ENCODE measurements at places on chromosomes 16 and 17.

- DNase-seq: peak; percentile 87
Measured at GRCh38 chr17:64130559-64131001, 636 bp upstream of the ERN1 start.

- no peak for DNase-seq
Measured at GRCh38 chr17:73906896-73907870, 262.9 kb upstream of the SDK2 start.

DNA sequence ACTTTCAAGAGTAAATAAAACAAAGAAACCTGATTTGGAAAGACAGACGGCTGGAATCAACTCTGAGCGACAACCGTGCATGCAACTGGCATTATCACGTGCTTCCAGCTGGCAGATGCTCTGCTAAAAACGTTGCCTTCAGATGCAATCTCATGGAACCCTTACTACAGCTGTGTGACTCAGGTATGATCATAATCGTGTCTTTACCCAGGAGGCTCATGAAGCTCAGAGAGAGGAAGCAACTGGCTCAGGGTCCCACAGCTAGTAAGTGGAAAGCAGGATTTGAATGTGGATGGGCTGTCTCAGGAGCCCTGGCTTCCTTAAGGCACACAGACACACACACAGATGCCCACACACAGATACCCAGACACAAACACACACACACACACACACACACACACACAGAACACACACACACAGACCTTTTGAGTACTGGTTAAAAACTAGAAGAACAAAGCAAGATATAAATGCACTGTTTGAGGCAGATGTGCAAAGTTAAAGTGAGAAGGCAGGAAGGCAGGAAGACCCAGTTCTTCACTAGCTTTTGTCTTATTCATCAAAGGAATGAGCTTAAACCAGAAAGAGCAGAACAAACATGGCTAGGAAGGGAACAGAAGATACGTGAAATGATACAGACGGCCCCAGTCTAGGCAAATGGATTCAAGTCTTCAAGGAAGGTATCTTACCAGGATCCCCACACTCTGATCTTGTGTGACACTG is 275.2 kb downstream of the MAF start:
- DNase-seq: no peak

GRCh38 chr16:30658731-30659506 is 688 bp downstream of the FBRS start:
- DNase-seq: peak; percentile 94

- no peak for DNase-seq
Measured at GRCh38 chr17:28551421-28552175, 826 bp downstream of the UNC119 start.

DNA sequence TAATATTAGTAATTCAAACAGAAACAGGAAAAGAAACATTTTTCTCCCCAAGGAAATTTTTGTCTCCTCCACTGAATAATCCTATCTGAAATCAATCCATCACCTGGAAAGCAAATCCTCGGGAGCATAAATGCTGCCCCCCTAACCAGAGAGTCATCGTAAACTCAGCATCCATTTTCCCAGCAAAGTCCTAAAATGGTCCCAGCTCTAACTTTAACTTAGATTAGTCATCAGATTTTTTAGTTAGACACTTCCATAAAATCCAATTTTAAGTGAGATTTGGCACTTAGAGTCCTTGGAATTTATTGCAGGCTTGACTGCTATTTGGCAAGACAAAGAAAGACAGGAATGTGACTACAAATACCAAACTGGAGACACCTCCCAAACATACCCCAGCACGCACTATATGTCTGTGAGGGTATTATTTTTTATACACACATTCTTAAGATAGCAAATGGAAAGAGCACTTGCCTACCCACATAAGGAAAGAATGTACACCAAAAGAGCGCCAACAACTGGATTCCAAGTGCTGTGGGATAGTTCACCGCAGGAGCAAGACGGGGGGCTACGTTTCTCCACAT is 15.4 kb downstream of the SCO1 start:
- peak; percentile 55 for DNase-seq

DNA sequence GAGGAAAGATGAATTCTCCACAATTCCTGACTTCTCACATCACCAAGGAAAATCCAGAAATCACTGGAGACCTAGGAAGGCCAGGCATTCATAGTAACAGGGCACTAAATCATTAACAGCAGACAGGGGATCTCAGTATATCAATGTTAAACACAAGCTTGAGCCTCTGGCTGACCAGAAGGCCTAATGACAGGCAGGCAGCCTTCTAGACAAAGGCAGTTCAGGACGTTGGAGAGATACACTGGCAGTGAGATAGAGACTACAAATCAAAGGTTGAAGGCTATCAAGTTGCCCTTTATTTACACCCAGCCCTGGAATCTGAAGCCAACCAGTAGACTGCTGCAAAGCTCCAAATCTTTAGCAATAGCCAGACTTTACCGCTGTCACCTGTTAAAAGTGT is 422.8 kb upstream of the CCL2 start:
- DNase-seq: no peak

- DNase-seq: no peak
Measured at GRCh38 chr16:84367750-84368307, 509 bp upstream of the ATP2C2 start.
